ENCODE measurements at places on chromosomes 7 and 10. TPM values are rescaled to one million over a fixed set of nuclear protein-coding genes. Genes with fewer than 3 reads are reported as not detected.

Gene PSTK
- total RNA-seq, result 5.0 TPM

Gene FXYD4
- total RNA-seq, result not detected

Gene GIGYF1
- 25.7 TPM for total RNA-seq

DNA sequence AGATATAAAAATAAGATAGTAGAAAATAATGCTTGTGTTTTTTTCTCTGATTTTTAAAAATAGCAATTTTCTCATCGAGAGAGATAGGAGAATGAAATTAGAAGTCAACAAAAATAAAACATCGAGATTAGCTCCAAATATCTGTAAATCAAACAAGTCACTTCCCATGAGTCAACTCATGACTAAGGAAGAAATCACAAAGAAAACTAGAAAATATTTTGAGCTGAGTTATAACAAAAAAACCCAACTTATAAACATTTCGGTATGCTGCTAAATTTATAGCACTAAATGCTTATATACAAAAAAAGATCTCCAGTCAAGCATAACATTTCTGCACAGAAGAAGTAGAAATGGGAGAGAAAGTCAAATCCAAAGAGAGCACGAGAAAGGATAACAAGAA, 140.1 kb downstream of the ITGA8 start:
- DNase-seq, result no peak

DNA sequence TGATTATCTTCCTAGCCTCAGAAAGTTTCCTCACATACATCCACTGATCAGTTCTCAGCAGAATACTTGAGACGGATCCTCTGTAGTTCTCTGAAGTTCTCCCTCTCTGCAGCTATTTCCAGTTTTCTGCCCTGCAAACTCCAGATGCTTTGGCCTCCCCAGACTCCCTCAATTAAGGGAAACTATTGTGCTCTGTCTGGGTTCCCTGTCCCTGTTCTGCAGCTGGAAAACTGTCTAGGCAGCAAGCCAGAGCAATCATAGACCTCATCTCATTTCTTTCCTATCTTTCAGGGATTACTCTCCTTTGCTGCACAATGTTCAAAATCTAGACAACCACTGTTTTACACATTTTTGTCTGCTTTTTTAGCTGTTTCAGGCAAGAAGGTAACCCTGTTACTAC, 9.2 kb downstream of the MICU1 start:
- DNase-seq, result no peak

DNA sequence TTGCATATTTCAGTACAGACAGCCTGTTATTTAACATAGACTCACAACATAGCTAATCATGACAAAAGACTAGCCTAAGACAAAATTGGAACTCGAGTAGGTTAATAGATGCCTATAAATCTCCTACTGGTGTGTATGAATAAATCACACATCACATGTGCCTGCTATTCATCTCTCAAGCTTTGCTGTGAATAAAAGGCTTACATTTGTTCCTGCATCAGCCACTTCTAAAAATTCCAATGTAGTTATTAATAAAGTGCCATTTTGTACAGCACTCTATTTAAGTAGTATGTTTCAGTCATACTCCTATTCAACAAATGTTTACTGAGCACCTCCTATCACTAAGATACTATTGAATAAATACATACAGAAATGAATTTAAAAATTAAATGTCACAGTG, 486.3 kb downstream of the NRG3 start:
- no peak for DNase-seq

DNA sequence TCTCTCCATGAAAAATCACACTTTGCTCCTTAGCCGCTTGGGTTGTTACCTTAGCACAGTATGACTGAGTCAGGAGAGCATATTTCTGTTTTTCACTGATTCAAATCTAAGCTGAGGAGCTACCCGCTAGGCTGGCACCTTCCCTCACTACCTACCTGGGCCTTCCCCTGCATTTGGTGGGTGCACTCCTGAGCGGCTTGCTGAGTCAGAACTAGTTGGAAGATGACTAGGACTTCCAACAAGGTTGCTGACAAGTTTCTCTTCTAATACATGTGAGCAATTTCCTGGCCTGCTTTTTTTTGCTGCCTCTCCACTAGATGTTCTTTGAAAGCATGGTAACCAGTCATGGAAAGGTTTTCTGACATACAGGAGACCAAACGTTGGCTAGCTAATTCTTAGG, 43.8 kb upstream of the SEC61G start:
- DNase-seq, result no peak

- no peak for DNase-seq
These were observed 123.6 kb downstream of the ADCYAP1R1 start for GRCh38 chr7:31175672-31176071.

Gene H2BK1
- total RNA-seq, result not detected

GRCh38 chr10:78556705-78557432, 511.9 kb upstream of the ZMIZ1 start:
- no peak for DNase-seq

DNA sequence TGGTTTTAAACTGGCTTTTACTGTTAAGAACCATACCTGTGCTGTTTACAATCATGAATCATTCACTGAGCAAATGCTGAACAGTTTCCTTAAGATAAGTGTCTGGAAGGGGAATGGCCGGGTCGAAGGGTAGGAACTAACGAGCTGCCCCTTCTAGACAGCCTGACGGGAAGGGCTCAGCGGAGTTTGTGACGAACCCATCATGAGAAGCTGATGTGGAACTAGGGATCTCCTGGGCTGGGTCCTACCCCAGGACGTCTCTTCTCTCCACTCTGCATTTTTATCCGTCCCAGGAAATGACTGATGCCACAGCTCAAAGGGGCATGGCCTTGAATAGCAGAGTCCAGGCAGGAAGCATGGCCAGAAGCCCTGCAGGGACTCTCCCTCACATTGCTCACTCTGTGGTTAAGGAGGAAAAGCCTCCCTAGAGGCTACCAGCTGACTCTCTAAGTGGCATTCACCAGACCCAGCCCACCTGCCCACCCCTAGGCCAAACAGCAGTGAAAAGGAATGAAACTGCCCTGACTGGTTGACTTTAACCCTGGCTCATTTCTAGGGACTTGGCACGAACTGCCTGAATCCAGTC, 112.0 kb downstream of the PFKFB3 start:
- DNase-seq, result no peak

Gene KAZALD1
- total RNA-seq, result 0.12 TPM

DNA sequence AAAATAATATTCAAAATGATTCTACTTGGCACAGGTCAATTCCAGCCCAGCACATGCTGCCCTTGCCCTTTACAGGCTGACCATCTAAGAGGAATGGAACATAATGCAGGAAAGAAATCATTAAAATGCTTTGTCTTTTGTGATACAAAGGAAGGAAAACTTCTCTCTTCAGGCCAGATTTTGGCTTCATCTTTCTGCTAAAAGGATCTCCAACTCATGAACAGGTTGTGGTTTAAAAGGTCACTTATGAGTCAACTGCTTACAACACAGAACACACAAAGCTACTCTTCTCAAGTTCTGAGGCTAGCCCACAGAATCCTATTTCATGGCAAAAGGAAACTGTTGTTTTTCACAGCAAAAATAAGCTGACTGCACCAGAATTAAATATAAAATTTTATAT, 197.1 kb downstream of the DOCK4 start:
- no peak for DNase-seq

- DNase-seq, result no peak
These were observed 47.3 kb upstream of the VIPR2 start for GRCh38 chr7:159192013-159192412.

DNA sequence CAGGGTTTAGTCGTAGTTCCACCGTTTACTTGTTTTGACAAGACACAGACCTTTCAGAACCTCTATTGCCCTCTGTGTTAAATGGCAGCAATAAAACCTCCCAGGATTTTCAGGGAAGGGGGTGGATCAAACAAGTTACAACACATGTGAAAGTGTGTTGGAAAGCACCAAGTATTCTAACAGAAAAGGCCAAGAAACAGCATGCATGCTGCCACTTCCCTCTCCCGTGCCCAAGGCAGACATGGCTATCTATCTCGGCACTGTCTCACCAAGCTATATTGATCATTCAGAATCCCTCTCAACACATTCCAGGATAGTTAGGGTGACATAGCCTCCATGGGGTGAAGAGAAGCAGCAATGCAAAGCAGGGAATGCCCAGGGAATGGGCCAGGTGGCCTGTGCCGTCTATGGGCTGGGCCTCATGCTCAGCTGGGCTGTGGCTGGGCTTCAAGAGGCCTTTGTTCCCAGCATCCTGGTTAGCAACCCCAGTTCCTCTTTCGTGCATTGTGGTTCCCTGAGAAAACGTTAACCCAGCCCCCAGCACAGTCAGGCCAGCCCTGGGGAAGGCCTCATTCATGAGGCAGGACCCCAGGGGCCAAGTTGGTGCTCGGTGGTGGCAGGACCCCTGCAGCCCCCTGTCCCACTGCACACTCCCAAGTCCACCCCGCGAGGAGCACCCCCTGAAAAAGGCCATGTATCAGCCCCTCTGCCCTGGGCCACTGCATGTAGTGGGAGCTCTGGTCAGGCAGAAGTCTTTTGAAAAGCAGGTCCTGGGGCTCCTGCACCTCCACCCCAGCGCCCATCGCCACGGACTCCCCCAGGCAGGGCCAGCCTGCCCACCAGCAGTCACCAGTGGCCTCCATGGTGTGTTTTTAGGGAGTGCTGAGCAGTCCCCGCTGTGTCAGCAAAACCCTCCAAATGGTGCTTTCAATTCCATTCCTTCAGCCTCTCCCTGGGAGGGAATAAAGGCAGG, 25.5 kb downstream of the VSIR start:
- DNase-seq, result no peak

DNA sequence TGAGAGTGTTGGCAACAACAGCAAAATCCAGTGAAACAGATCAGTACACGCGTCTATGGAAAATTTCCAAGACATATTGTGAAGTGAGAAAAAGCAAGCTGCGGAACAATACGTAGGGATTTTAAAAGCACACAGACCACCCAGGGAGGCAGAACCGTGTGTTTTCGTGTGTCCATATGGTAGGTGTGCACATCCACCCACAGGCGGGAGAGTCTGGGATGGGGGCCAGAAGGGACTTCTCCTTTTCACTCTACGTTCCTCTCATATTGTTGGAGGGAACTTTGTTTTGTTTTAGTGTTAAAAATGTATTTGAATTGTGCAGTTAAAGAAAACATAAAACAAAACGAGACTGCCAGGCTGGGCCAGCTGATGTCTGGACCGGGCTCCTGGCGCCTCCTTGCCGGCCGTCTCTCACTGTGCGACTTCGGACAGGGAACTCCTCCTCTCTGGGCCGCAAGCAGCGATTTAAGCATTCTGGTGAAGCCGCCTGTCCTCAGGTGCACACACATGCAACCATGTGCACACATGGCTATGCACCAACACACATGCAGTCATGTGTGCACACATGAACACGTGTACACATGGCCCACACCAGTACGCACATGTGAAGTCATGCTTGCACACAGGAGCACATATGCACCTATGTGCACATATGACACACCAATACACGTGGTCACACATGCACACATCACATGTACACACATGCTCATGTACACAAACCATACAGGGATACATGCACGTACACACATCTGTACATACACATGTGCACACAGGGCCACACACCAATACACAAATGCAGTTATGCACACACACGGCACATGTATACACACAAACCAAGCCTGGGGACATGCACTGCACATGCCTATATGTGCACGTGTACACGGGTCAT, 141.1 kb downstream of the ELFN1 start:
- DNase-seq, result no peak

Gene SCD
- 140 TPM for total RNA-seq

GRCh38 chr7:71285571-71286145, 153.7 kb downstream of the GALNT17 start:
- DNase-seq, result no peak

Gene PUS7
- 23.0 TPM for total RNA-seq

DNA sequence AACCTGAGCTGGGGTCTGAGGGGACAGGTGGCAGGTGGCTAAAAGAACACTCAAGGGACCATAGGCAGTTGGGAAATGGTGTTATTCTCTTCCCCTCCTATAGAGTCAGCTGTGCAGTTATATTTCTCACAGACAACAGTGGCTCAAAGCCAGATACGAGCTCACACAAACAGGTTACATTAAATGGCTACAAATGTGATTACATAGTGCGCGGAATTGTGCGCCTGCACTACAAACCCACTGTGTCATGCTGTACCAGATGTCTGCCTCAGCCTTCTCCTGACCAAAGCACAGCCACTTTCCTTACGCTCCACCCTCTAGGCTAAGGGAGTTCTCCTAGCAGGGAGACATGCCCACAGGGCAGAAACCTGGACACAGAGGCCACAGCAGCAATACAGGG, 387.2 kb downstream of the CNTNAP2 start:
- no peak for DNase-seq

GRCh38 chr7:7212612-7213011, 30.3 kb downstream of the C1GALT1 start:
- DNase-seq, result no peak

DNA sequence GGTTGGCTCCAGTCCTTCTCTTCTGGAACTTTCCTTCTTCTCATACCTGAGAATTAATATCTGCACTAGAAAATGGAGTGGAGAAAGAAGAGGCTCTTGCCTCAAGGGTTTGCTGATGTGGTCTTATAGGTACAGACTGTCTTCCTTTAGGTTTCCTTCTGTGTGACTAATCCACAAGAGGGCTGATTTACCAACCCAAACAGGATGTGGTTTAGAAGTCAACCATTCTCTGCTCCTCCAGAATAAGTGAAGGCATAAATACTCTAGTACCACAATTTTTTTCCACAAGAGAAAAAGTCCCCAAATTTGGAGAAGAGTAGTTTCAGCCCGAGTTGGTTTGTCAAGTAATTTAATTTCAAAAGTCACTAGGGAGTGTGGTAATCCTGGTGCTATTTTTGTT, 85.8 kb downstream of the NRP1 start:
- peak; percentile 80 for DNase-seq

GRCh38 chr7:26250239-26250638, 41.4 kb upstream of the SNX10 start:
- no peak for DNase-seq

GRCh38 chr7:98655611-98656010, 38.5 kb downstream of the NPTX2 start:
- DNase-seq, result no peak

Gene TUBB8
- total RNA-seq, result not detected

All from glomerular endothelial cell (primary cell).